Activated naive CD8-positive, alpha-beta T cell treated with anti-CD3 and anti-CD28 coated beads, Interleukin-2, amount 50 U/mL, for 24 hours (primary cell): ENCODE measurements at places on chromosomes 6 and 20.

DNA sequence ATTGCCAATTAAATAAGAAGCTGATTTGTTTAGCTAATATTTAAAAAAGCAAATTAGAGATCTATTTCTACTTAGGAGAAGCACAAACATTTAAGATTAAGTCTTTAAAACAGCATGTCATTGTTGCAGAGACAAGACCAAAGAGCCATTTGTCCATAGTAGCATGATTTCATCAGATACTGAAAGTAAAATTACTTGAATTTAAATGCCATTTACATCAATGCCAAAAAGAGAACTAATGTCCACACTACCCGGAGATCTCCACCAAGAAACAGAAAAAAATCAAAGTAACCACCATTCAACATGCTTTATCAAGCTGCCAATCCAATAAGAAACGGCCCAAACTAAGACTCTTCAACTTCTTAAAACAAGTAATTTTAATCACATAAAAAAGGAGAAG is 15.7 kb downstream of the AURKA start:
- H3K27me3 ChIP-seq: no peaks in the 10 kb centered on the region
- peaks cover 22% of the 10 kb centered on the region for H3K4me1 ChIP-seq
- H3K27ac ChIP-seq: no peak overlapping the region
- no peak overlapping the region for H3K4me3 ChIP-seq
- H3K36me3 ChIP-seq: peaks cover 77% of the 10 kb centered on the region

DNA sequence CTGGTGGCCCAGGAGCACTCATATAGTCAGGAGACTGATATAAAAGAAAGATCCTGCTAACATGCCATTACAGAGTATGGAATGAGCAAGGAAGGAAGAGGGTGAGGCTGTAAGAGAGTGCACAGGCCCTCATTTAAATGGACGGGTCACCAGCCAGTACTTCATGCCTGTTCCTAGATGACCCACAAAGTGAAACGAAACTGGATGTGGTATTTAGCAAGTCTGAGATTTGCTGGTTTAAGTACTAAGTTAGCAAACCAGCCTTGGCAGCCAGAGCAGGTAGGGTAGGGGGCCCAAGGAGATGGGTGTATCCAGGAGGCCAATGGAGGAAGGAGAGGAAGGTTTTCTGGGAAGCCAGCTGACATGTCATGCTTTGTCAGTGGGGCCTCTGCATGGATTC is 15.9 kb downstream of the NT5E start:
- peaks cover 74% of the 10 kb centered on the region for H3K4me1 ChIP-seq
- H3K27me3 ChIP-seq: no peaks in the 10 kb centered on the region
- H3K4me3 ChIP-seq: peak overlapping the region; percentile 61
- peaks cover 8% of the 10 kb centered on the region for H3K36me3 ChIP-seq

DNA sequence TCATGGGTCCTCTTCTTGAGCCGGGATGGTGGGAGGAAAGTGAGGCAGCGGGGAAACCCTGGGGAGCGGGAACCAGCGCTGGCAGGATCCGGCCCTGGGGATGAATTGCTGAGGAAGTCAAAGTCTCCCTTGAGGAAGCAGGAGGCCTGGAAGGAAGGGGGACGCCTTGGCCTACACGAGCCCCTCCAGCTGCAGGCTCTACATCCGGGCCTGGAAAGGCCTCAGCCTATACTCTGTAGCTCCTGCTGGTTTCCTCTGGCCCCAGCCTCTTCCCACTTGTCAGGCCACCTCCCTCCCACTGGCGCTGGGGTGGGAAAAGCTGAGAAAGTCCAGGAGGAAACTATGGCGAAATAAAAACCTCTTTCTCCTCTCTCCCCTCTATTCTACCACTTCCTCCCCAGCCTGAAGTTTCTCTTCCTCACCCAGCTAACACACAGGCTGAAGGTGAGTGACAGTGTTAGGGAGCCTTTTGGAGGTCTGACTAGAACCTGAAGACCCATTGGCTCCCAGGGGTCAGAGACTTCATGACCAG is 14.9 kb downstream of the TREML2 start:
- H3K36me3 ChIP-seq: no peaks in the 10 kb centered on the region
- no peak for DNase-seq
- no peak overlapping the region for H3K27ac ChIP-seq
- H3K4me1 ChIP-seq: peaks cover 26% of the 10 kb centered on the region
- H3K4me3 ChIP-seq: no peak overlapping the region
- no peaks in the 10 kb centered on the region for H3K27me3 ChIP-seq

- no peak overlapping the region for H3K27ac ChIP-seq
- no peaks in the 10 kb centered on the region for H3K4me1 ChIP-seq
- no peak for DNase-seq
- no peak overlapping the region for H3K4me3 ChIP-seq
Observed at GRCh38 chr6:83381949-83382348, 48.9 kb downstream of the ME1 start.

GRCh38 chr6:1708122-1708521 is 98.4 kb downstream of the FOXC1 start:
- H3K27me3 ChIP-seq: no peaks in the 10 kb centered on the region
- no peaks in the 10 kb centered on the region for H3K4me1 ChIP-seq
- H3K36me3 ChIP-seq: no peaks in the 10 kb centered on the region
- no peak for DNase-seq
- H3K4me3 ChIP-seq: no peak overlapping the region
- no peak overlapping the region for H3K27ac ChIP-seq

GRCh38 chr6:31567531-31568370 is 4.3 kb upstream of the LTA start:
- H3K4me1 ChIP-seq: peaks cover 86% of the 10 kb centered on the region
- peaks cover 20% of the 10 kb centered on the region for H3K36me3 ChIP-seq
- H3K4me3 ChIP-seq: peak overlapping the region; percentile 46
- no peaks in the 10 kb centered on the region for H3K27me3 ChIP-seq
- H3K27ac ChIP-seq: peak overlapping the region; percentile 85

DNA sequence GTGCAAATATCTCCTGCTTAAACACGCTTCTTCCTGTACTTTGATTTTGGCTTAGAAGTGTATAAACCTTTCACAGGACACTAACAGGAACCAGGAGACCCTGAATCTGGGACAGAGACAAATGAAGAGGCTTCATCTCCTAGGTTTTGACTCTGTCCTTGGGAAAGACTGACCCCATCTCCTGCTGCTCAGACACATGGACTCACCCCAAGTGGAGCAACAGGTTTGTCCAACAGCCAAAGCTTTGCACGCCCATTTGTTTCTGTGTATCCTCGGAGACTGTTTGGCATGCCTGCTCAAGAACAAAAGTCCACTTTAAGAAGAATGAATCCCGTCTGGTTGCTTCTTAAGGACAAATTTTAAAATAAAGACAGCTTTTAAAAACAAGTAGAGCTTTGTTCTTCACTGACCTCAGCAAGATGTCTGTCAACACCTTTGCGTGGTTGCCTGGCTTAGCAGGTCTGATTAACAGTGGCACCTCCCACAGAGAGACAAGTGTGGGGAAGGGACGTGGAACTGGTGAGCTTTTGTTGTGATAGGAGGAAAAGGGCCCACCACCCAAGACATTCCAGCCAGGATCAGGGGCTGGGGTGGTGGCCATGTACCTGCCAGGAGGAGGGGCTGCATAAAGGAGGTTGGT is 202.6 kb downstream of the SOD2 start:
- H3K27ac ChIP-seq: no peak overlapping the region
- H3K4me1 ChIP-seq: no peaks in the 10 kb centered on the region

DNA sequence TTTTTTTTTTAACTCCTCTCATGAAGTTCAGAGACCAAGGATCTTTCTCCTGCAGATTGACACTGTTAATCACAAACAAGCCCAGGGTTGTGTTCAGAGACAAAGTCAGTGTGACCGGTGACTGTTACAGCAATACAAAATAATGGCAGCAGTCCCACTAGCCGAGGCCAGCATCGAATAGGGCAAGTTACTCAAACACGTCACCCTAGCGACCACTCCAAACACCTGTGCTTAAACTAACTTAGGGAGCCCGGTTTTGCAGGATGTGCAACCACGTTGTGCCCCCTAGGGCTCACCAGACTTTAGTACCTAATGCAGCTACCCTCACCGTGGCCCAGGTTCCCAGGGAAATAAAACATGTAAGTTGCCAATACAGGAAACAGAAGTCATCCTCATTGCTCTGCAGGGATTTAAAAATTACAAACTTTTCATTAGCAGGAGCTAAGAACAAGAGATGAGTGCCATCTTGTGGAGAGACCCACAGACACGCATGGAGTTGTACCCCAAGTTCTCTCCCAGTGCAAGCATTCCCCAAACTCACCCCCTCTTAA is 38.1 kb downstream of the FAM50B start:
- H3K27ac ChIP-seq: no peak overlapping the region
- no peak overlapping the region for H3K4me3 ChIP-seq
- DNase-seq: no peak
- H3K27me3 ChIP-seq: peaks cover 2% of the 10 kb centered on the region

DNA sequence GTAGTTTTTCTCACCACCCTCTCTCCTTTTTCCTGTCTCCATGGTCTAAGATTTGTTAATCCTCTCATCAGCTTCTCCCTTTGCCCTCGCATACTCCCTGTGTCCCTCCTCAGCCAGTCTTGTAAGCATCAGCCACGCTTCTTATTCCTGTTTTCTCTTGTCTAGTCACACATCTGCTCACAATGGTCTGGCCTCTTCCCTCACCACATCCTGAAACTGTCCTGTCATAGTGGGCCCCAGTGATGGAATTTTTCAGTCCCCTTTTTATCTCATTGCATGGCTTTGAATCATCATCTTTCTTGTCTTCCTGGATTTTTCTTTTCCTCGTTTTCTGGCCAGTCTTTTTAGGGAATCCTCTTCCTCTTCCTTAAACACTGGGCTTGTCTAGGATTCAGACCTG is 57.2 kb downstream of the GFRA4 start:
- DNase-seq: no peak
- H3K27ac ChIP-seq: peak overlapping the region; percentile 19
- H3K4me1 ChIP-seq: peaks cover 6% of the 10 kb centered on the region
- peaks cover 18% of the 10 kb centered on the region for H3K36me3 ChIP-seq

GRCh38 chr6:121756666-121757065 is 321.2 kb downstream of the GJA1 start:
- no peak overlapping the region for H3K4me3 ChIP-seq
- no peaks in the 10 kb centered on the region for H3K27me3 ChIP-seq
- no peak for DNase-seq
- no peak overlapping the region for H3K27ac ChIP-seq

GRCh38 chr20:63326314-63327230 is 33.6 kb downstream of the COL20A1 start:
- H3K4me1 ChIP-seq: peaks cover 5% of the 10 kb centered on the region
- H3K4me3 ChIP-seq: no peak overlapping the region
- H3K27me3 ChIP-seq: peaks cover 3% of the 10 kb centered on the region
- H3K27ac ChIP-seq: no peak overlapping the region
- no peak for DNase-seq
- H3K36me3 ChIP-seq: no peaks in the 10 kb centered on the region

GRCh38 chr6:169332250-169332649 is 78.6 kb upstream of the THBS2 start:
- H3K27me3 ChIP-seq: peaks cover 3% of the 10 kb centered on the region
- H3K36me3 ChIP-seq: no peaks in the 10 kb centered on the region
- H3K4me1 ChIP-seq: no peaks in the 10 kb centered on the region

- DNase-seq: no peak
- H3K4me1 ChIP-seq: peaks cover 47% of the 10 kb centered on the region
- H3K27ac ChIP-seq: no peak overlapping the region
Observed at GRCh38 chr6:108253241-108253640, 7.6 kb downstream of the SNX3 start.

DNA sequence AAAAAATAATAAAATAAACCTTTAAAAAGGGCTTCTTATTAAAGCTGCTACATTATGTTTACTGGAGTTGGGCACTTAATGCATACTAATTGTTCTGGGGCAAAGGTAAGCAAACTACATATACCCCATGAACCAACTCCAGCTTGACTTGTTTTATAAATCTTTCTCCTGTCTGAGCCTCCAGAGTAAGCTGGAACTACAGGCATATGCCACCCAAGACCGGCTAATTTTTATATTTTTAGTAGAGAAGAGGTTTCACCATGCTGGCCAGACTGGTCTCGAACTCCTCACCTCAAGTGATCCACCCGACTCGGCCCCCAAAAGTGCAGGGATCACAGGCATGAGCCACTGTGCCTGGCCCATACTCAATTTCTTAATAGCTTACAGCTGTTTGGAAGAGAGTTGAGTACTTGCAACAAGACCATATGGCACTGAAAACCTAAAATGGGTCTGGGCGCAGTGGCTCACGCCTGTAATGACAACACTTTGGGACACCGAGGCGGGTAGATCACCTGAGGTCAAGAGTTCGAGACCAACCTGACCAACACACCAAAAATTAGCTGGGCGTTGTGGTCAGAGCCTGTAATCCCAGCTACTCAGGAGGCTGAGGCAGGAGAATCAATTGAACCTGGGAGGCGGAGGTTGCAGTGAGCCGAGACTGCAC is 19.9 kb downstream of the ROMO1 start:
- H3K27ac ChIP-seq: no peak overlapping the region
- H3K27me3 ChIP-seq: no peaks in the 10 kb centered on the region
- H3K4me1 ChIP-seq: peaks cover 52% of the 10 kb centered on the region
- no peak overlapping the region for H3K4me3 ChIP-seq

DNA sequence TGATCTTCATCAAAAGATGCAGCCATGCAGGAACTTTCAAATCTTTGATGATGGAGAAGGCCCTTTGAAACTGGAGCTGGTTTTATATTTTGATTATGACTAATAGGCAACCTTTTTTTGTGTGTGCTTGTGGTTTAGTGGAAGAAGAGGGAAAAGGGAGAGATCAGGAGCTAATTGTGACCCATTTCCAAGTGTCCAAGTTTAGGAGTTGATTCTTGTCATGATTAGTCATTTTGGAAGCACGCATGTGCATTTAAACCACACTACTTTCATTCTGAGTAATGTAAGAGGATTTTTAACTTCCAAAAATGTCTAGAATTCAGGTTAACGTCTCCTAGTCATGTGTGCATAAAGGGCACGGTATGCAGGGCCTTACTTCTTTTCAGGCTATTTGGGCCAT is 3.5 kb downstream of the FOXO3 start:
- peaks cover 5% of the 10 kb centered on the region for H3K36me3 ChIP-seq
- peak overlapping the region; percentile 55 for H3K4me3 ChIP-seq
- H3K27me3 ChIP-seq: peaks cover 10% of the 10 kb centered on the region
- DNase-seq: no peak
- H3K27ac ChIP-seq: peak overlapping the region; percentile 72

DNA sequence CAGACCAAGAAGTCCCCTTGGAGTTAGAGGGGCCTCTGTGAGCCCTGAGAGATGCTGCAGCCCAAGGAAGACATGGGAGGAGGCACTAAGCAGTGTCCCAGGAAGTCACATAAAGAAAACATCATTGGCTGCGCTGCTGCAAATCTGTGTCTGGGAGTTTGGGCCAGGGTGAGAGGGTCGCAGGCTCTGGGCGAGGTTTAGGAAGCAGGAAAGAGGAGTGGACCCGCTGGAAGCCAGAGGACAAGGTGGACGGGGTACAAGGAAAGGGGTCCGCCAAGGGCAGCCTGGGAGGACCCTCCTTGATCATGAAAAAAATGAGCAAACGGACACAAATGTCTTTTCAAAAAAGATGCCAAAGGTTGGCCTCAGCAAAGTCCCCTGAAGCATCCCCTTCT is 15.5 kb upstream of the SERPINB1 start:
- peaks cover 91% of the 10 kb centered on the region for H3K4me1 ChIP-seq
- H3K4me3 ChIP-seq: peak overlapping the region; percentile 92
- DNase-seq: no peak
- no peaks in the 10 kb centered on the region for H3K27me3 ChIP-seq
- H3K36me3 ChIP-seq: peaks cover 6% of the 10 kb centered on the region
